ENCODE measurements at places on chromosomes 13 and 19. TPM values are rescaled to one million over a fixed set of nuclear protein-coding genes. Genes with fewer than 3 reads are reported as not detected.

ICAM3 gene
- total RNA-seq = 127 TPM

ZNF729 gene
- not detected for total RNA-seq

IGFL1 gene
- total RNA-seq = not detected

LGALS14 gene
- total RNA-seq = not detected

ZNF418 gene
- total RNA-seq = 28.0 TPM

ZNF175 gene
- 21.0 TPM for total RNA-seq

IZUMO2 gene
- total RNA-seq = not detected
